Cardiac muscle cell (in vitro differentiated cells and primary cell): ENCODE measurements at places on chromosomes 11 and 22. TPM values are rescaled to one million over a fixed set of nuclear protein-coding genes. Genes with fewer than 3 reads are reported as not detected.

GRCh38 chr11:67654225-67654624, 3.7 kb upstream of the ACY3 start:
- no peaks in the 10 kb centered on the region for H3K27me3 ChIP-seq
- no peak for DNase-seq
- no peaks in the 10 kb centered on the region for H3K4me1 ChIP-seq
- no peak overlapping the region for H3K27ac ChIP-seq
- H3K4me3 ChIP-seq: no peak overlapping the region

DNA sequence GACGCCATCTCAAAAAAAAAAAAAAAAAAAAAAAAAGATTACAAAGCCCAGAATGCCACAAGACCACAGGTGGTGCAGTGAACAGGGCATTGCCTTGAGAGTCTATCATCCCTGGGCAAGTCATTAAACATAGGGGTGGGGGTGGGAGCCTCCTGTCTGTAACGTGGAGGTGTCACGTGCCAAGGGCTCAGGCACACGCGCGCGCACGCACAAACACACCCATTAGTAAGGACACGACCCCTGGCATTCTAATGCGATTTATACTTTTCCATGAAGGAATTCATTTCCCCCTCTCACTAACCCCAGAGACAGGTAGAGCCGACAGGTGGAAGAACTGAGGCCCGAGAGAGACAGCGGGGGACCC, 5.8 kb upstream of the GCAT start:
- DNase-seq: no peak
- peak overlapping the region; percentile 63 for H3K4me3 ChIP-seq
- no peaks in the 10 kb centered on the region for H3K27me3 ChIP-seq
- no peaks in the 10 kb centered on the region for H3K36me3 ChIP-seq

DNA sequence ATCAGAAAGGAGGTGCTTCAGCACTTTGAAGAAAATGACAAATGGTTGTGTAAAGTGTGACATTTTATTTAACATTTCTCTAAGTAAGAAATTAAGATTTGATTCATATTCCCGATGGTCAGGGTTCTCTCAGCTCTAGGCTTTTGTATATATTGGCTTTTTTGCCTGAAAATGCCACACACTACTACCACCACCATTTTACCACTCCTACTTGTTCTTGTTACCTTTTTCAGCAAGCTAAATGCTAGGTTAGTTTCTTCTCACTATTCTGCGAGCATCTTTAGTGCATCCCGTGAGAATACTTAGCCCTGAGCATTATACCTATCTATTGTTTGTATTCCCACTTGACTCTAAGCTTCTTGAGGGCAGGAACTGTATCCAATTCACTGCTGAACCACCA, 177.6 kb upstream of the MTNR1B start:
- no peak overlapping the region for H3K27ac ChIP-seq
- no peaks in the 10 kb centered on the region for H3K4me1 ChIP-seq
- no peaks in the 10 kb centered on the region for H3K36me3 ChIP-seq
- peaks cover 16% of the 10 kb centered on the region for H3K27me3 ChIP-seq

Gene PKNOX2
- 3.6 and 6.1 TPM in 2 replicates for total RNA-seq

Gene CD248
- 7.9 and 11.4 TPM in 2 replicates for total RNA-seq
